ENCODE measurements at places on chromosomes 2 and 18. TPM values are rescaled to one million over a fixed set of nuclear protein-coding genes. Genes with fewer than 3 reads are reported as not detected.
A peak's percentile ranks its signal among the peaks of the same experiment; 100 is the strongest.

GRCh38 chr2:40450796-40451430, 977 bp downstream of the SLC8A1 start:
- peaks cover 16% of the 10 kb centered on the region for H3K27me3 ChIP-seq
- no peak for DNase-seq
- H3K4me3 ChIP-seq, result peak overlapping the region; percentile 77
- H3K27ac ChIP-seq, result peak overlapping the region; percentile 78

GRCh38 chr2:13611939-13612338, 895.2 kb downstream of the TRIB2 start:
- H3K27ac ChIP-seq, result no peak overlapping the region
- H3K4me1 ChIP-seq, result no peaks in the 10 kb centered on the region
- no peaks in the 10 kb centered on the region for H3K36me3 ChIP-seq
- no peaks in the 10 kb centered on the region for H3K27me3 ChIP-seq
- no peak for DNase-seq

DNA sequence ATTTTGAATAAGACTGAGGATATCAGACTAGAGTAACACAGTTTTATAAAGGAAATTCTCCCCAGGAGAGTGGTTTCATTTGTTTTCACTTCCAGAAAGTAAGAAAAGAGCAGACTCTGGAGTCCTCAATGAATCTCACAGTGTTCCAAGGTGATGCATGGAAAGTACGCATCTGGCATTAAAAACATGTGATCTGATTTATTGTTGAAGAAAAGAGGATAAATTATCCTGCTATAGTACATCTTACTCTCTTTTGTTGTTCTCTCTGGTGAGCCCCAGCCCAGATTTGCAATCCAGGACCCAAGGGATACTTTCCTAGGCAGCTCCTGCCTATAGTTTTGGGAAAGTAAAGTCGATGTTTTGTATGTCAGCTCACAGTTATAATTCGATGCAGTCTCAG, 285.9 kb downstream of the CTNNA2 start:
- no peaks in the 10 kb centered on the region for H3K27me3 ChIP-seq
- H3K4me1 ChIP-seq, result no peaks in the 10 kb centered on the region
- no peak overlapping the region for H3K4me3 ChIP-seq
- no peak overlapping the region for H3K27ac ChIP-seq
- H3K36me3 ChIP-seq, result no peaks in the 10 kb centered on the region

GRCh38 chr2:7984693-7985353, 697.0 kb upstream of the ID2 start:
- H3K4me1 ChIP-seq, result no peaks in the 10 kb centered on the region
- H3K27me3 ChIP-seq, result no peaks in the 10 kb centered on the region
- H3K36me3 ChIP-seq, result no peaks in the 10 kb centered on the region
- no peak overlapping the region for H3K27ac ChIP-seq

DNA sequence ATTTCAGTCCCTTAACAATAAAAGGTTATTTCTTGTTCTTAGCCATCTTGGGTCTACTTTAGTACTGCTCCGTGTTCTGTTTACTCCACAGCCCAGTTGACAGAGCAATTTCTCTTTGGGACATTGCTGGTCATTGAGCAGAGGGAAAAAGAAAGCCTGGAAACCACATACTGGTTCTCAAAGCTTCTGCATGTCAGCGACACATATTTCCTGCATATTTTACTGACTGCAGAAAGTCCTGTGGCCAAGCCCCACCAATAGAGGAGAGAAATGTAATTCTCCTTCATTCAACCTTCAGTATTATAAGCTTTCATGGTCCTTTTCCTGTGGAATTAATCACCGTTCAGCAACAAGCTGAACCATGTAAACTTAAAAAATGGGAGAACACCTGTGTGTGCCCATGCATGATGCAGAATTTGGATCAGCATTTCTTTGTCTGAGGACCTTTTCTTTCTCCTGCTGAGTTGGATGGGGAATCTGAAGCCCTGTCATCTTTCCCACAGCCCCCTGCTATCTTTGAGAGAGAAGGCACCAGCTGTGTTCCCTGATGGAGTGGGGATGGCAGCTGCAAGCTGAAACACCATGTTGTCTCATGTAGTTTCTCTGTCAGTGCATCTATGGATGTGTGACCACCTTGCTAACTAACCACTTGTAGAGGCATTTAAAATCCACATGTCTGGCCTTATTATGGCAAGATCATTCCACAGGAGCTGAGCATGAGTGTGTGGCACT, 431.6 kb downstream of the MEIS1 start:
- no peaks in the 10 kb centered on the region for H3K36me3 ChIP-seq
- no peaks in the 10 kb centered on the region for H3K27me3 ChIP-seq
- DNase-seq, result no peak
- H3K27ac ChIP-seq, result no peak overlapping the region
- H3K4me1 ChIP-seq, result no peaks in the 10 kb centered on the region
- H3K4me3 ChIP-seq, result no peak overlapping the region

DNA sequence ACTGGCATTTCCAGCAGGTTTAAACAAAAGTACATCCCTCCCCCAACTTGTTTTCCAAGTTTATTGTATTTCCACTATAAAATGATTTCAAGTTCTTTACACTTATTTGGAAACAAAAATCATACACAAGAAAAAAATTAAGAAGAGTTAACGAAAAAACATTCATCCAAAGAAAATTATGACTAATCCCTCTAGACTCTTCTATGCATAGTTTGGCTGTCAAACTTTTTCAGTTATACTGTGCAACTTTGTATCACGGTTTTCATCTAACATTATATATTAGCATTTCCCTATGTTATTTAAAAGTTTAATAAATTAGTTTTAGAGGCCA, 627 bp downstream of the WDCP start:
- peak overlapping the region; percentile 84 for H3K27ac ChIP-seq
- peaks cover 8% of the 10 kb centered on the region for H3K4me1 ChIP-seq
- peak overlapping the region; percentile 53 for H3K4me3 ChIP-seq
- DNase-seq, result no peak
- no peaks in the 10 kb centered on the region for H3K27me3 ChIP-seq

NMUR1 gene
- total RNA-seq, result not detected

BCL2 gene
- 4.8 TPM for total RNA-seq

All from esophagus squamous epithelium (tissue), 5 donors.